ENCODE measurements at places on chromosomes 6 and 20.

DNA sequence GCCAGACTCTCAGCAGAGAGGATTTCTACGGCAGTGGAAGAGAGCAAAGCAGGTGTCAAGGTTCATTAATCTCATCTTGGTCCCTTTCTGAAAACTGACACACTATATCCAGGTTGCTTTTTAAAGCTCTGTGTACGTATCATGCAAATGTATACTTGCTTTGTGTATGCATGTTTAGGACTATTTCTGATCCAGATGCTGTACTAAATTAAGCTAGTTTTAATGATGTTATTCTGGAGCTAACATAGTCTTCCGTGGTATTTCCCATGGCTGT lies 59.2 kb upstream of the SNX9 start:
- H3K4me1 ChIP-seq = peaks cover 57% of the 10 kb centered on the region
- no peaks in the 10 kb centered on the region for H3K36me3 ChIP-seq
- H3K4me3 ChIP-seq = no peak overlapping the region
- no peaks in the 10 kb centered on the region for H3K27me3 ChIP-seq
- H3K27ac ChIP-seq = peak overlapping the region; percentile 84

DNA sequence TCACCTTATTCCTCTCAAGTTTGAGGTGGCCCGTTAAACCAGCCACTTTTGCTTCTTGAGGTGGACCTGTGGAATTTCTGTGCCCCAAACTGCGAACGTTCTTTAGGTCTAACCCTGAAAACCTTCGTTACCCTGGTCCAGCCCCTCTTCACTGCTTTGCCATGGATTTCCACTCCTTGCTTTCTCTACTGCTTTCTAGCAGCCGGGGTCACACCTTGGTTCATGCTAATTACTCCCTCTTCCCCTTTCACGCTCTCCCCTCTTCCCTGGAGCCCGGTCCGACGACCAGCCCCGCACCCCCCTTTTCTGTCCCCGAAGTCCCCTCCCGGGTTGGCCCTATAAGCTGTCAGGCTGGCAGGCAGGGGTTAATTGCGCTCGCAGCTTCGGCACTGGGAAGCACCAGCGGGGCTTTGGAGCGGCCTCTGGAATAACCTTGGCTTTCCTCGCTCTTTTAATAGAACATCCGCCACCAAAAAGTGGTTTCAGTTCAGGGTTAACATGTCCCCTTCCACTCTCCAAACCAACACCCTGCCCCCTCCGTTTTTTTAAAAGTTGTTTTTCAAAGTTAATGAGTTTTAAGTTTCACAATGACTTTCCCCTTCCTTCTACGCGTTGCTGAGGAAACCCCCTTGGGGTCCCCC lies 1.4 kb upstream of the HIVEP1 start:
- H3K27ac ChIP-seq = peak overlapping the region; percentile 99
- no peaks in the 10 kb centered on the region for H3K36me3 ChIP-seq
- H3K4me3 ChIP-seq = peak overlapping the region; percentile 76
- peak; percentile 90 for DNase-seq
- no peaks in the 10 kb centered on the region for H3K27me3 ChIP-seq

GRCh38 chr6:167420177-167420576 lies 95.3 kb downstream of the TTLL2 start:
- H3K4me1 ChIP-seq = no peaks in the 10 kb centered on the region
- H3K4me3 ChIP-seq = no peak overlapping the region
- DNase-seq = no peak
- H3K36me3 ChIP-seq = no peaks in the 10 kb centered on the region
- H3K27me3 ChIP-seq = peaks cover 13% of the 10 kb centered on the region

- no peak overlapping the region for H3K27ac ChIP-seq
- H3K27me3 ChIP-seq = no peaks in the 10 kb centered on the region
- no peak for DNase-seq
- peaks cover under 1% of the 10 kb centered on the region for H3K36me3 ChIP-seq
These were observed 61.4 kb downstream of the PDSS2 start for GRCh38 chr6:107398001-107398400.

- H3K4me1 ChIP-seq = no peaks in the 10 kb centered on the region
- no peaks in the 10 kb centered on the region for H3K27me3 ChIP-seq
- DNase-seq = no peak
- H3K27ac ChIP-seq = no peak overlapping the region
- no peak overlapping the region for H3K4me3 ChIP-seq
- H3K36me3 ChIP-seq = peaks cover 30% of the 10 kb centered on the region
These were observed 85.9 kb downstream of the CEP162 start for GRCh38 chr6:84141521-84141920.
